ENCODE measurements at places on chromosomes 4 and X.

GRCh38 chr4:121898150-121898549 is 27.9 kb upstream of the BBS7 start:
- DNase-seq = no peak

DNA sequence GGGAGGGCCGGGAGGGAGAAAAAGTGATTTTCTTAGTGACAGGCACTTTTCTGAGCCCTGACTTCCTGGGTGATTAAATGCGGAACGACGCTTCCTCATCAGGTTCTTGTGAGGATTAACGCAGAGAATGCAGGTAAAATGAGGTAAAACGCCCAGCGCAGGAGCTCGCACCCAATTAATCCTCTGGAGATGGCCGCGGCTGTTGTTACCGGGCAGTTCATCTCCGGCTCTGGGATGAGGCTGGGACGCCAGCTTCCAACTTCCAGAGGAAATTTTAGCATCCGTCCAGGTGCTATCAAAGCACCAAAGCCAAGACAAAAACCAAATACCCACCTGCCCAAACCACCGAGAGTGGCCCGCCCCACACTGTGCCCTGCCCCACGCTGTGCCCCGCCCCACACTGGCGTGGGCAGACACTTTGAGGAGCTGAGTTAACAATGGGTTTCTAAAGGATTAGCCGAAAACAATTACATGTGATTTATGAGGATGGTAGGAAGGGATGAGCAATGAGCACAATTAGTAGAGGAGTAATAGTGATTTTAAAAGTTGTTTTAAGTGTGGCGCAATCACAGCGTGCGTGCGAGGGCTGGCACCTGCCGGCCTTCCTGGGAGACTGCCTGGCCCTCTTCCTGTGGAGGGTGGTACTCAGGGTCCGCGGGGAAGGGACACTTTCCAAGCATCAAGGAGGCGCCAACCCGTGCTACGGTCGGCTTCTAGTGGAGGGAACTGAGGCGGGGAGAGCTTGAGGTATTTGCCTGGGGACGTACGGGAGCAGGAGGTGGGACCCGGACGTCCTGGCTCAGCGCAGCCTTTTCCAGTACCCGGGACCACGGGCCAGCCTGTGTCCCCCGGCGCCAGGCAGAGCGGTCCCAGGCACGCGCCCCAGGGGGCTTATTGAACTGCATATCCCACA is 41.6 kb upstream of the ADRA2C start:
- no peak for DNase-seq

DNA sequence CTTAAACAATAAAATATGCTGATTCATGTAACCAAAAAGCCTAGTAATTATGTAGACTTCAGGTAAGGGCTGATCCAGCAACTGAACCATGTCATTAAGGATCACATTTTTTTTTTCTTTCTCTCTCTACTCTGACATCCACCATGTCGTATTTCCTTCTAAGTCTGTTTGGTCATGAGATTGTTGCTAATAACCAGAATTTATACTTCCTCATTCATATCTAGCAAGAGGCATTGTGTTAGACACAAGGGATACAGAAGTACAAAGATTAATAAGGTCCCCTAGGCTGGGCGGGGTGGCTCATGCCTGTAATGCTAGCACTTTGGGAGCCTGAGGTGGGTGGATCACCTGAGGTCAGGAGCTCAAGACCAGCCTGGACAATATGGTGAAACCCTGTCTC is 24.1 kb downstream of the PHEX start:
- no peak for DNase-seq

DNA sequence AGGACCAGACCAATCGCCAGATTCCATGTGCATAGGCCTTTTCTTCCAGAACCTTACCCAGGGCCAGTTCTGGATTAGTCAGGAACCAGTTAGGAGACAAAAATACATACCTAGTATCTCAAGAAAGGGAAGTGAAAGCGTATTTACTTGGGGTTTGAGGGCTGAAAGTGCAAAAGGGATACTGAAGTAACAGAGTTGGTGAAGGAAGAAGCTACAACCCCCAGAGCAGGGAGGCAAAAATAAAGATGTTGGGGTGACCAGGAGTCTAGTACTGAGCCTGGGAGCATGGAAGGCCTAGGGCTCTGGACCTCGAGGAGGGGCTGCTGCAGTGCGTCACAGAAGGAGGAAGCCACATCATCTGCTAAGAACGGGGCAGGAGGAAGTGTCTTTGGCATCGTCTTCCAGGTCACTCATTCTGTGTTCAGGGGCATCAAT is 38.3 kb downstream of the TKTL1 start:
- peak; percentile 30 for DNase-seq

GRCh38 chr4:110867251-110867960 is 244.5 kb upstream of the PITX2 start:
- DNase-seq = no peak

GRCh38 chrX:46649421-46650260 is 76.1 kb downstream of the CHST7 start:
- DNase-seq = peak; percentile 55

- DNase-seq = no peak
Measured at GRCh38 chr4:100738196-100739165, 220.7 kb upstream of the EMCN start.

GRCh38 chrX:65997978-65998717 is 41.7 kb downstream of the VSIG4 start:
- peak; percentile 90 for DNase-seq

DNA sequence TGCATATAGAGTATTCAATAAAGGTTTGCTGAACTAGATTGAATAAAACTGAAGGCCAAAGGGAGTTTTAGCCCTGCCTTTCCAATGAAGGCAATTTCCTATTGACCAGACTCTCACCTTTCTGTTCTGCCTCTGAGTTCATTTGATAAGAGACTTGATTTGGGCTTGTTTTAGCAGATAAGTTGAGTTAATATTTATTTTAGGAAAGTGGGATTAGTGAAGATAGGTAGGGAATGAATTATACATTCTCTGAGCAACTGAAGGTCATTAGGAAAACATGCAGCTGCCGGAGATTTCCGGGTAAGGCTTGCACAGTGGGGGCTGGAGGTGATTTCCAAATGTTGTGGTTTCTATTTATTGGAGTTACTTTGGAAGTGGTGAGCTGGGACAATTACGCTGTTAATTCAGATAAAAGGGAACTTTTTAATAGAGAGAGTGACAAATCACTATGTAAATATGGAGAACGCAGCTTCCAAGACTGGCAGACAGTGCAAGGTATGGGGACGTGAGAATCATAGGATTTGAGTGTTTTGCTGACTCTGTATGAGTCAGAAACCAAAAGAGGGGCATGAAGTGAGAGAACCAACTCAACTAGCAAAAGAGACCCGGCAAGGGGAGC is 553.6 kb upstream of the BOD1L1 start:
- no peak for DNase-seq

- DNase-seq = no peak
Measured at GRCh38 chr4:82688091-82688795, 110.4 kb downstream of the SCD5 start.

DNA sequence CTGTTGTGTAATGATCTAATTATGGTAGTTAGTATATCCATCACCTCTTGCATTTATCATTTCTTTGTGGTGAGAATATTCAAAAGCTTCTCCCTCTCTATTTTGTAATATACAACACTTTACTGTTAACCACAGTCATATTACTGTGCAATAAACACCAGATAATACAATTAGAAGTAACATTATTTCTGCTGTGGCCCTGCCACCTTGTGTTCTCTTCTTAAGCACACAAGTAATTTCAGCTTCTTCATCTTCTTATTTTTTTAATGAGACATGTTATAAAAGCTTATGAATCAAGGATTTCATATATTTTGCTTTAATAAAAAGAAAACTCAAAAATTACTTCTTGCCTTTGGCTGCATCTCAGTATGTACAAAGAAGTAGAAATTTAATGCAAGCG is 675.2 kb upstream of the INTU start:
- DNase-seq = no peak

DNA sequence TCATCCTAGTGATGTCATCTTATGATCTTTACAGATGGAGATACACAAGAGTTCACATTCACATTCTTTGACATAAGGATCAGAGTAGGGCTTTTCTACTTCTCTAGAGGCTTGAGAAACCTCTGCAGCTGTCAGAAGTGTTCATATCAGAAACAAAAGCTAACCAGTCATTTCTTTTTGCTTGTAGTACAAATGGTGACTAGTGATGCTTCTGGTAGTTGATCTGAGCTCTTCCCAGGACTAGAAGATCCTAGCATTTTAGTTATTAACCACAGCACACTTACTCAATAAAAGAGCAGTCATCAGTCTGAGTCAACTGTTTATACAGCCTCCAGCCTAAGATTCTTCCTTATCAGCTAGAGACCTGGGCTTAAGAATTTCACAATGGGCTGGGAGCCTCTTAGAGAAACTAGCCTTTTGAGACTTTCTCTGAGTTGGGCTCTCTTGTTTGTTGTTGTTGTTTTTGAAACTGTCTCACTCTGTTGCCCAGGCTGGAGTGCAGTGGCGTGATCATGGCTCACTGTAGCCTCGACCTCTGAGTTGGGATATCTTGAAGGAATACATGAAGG is 84.1 kb downstream of the TMEM164 start:
- DNase-seq = no peak

DNA sequence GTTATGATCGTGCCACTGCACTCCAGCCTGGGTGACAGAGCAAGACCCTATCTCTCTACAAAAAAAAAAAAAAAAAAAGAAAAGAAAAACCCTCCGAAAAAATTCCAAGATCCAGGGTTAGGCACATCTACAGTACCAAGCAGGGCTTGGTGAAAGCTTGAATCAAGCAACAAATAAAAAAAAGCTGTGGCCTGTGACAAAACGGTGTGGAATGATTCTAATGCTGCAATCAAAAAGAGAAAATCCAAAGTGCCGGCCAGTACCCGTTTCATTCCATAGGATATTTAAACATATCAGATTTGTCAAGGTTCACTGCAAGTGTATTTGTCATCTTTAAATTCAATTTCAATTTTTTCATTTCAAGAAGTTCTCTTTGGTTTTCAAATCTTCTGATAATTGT is 20.5 kb downstream of the RWDD4 start:
- DNase-seq = no peak

GRCh38 chr4:152485726-152486276 is 50.1 kb downstream of the FBXW7 start:
- no peak for DNase-seq

DNA sequence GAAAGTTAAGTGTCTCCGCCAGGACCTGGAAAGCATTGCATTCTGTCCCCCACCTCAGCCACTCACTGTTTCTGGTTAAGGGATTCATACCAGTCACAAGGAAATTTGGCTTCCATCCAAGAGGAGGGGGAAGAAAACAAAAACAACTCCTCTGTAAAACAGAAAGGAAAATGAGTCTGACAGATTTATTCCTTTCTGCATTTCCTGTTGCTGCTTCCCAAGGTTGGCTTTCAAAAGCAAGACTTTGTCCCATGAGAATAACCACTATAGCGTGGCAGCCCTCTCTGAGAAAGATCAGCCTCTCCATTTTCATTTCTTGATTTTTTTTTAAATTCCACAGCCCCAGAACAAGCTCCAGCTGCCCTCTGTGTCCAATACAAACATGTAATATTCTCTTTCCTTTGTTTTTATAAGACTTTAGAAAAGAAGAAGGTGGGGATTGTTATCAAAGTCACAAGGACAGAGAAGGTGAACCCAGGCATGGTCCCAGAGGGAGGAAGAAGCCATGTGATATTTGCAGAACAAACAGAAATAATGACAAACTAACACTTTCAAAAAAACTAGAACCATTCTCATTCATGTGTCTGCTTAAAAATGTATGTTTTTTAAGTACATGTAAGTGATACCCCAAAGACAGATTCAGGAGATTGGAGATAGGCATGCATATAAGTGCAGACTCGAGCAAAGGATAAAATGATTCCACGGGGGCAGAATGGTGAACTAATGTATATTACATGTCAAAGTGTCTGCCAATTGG is 90.7 kb upstream of the DCLK2 start:
- no peak for DNase-seq

GRCh38 chr4:60128888-60129287 is 1071.2 kb upstream of the ADGRL3 start:
- DNase-seq = no peak

DNA sequence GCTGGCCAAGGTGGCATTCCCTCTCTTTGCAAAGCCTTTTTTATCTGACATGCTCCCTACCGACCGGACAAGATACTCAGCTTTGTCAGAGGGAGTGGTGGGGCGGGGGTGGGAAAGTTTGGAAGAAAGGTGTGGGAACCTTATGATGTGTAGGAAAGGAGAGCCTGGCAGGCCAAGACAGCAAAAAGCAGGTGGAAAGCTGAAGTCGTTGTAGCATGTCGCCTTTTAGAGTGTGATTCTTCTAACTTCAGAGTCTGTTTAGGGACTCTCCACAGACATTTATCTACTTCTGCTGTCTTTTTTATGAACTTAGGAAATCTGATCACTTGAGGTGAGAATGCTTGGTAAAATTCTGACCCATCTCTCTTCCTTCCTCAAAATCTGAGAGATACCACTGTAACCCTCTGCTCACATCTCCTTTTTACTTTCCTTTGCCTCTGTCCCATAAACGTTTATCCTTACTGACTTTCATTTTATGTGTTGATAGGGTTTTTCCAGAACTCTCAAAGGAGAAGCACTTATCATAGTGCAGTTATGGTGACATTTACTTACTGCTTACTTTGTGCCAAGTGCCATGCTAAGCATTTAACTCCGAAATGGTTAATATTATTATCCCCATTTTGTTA is 8.2 kb upstream of the RUFY3 start:
- no peak for DNase-seq

DNA sequence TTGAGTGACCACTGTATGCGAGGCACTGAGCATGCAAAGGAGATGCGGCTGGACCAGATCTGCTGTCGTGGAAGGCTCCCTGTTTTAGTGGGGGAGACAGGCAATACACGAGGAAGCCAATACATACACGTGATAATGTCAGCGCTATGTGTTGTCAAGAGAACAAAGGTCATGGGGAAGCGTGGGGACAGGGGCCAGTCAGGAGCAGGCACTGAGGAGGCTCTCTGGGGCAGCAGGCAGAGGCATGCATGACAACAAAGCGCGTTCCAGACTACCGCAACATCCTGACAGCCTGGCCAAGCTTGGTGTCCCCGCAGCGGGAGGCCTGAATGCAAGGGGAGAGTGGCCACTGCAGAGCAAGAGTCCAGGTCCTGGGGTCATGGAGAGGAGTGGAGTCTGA is 61.9 kb downstream of the DCTD start:
- no peak for DNase-seq

DNA sequence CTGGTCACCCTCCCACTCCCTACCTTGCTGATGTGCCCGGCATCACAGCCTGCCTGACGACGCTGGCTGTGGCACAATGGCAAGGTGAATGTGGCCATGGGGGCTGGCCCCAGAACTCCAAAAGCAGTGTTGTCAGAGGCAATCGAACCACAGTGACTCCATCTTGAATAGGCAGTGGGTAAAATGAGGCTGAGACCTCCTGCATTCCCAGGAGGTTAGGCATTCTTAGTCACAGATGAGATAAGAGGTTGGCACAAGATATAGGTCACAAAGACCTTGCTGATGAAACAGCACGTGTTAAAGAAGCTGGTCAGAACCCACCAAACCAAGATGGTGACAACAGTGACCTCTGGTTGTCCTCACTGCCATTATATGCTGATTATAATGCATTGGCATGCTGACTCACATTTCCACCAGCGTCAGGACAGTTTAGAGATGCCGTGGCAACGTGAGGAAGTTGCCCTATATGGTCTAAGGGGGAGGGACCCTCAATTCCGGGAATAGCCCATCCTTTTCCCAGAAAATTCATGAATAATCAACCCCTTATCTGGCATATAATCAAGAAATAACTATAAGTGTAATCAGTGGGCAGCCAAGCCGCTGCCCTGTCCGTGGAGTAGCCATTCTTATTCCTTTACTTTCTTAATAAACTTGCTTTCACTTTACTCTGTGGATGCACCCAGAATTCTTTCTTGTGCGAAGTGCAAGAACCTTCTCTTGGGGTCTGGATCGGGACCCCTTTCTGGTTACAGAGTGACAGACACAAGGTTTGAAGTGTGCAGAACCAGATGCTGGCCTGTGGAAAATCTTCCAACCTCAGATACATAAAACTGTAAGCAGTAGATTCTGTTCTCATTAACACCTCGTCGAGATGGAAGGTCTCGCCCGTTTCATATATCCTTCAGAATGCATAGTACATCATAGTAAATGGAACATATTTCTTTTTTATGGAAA is 26.8 kb upstream of the CLDN24 start:
- no peak for DNase-seq
